Chondrocyte (in vitro differentiated cells): ENCODE measurements at places on chromosomes 11 and 22.

GRCh38 chr11:73234471-73235181, 16.5 kb downstream of the P2RY2 start:
- H3K27ac ChIP-seq: no peak overlapping the region
- no peaks in the 10 kb centered on the region for H3K27me3 ChIP-seq
- peak; percentile 81 for DNase-seq
- H3K4me1 ChIP-seq: peaks cover 6% of the 10 kb centered on the region

DNA sequence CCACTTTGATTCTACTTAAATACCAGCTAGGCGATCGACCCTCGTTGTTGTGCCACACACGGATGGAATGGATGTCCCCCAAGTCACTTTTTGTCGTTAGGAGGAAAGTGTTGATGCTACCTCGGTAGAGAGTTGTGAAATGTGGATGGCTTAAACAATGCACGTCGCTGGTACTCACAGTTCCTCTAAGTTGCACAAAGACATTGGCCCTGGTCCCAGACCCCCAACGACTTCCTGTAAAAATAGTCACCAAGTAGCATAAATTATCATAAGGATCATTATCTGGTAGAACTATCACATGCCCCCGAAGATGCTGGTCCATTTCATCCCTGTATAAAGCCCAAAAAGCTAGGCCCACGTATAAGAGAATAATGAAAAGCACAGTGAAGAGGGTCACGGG, 3.8 kb downstream of the PKDREJ start:
- peaks cover 11% of the 10 kb centered on the region for H3K27me3 ChIP-seq
- H3K27ac ChIP-seq: no peak overlapping the region
- H3K4me1 ChIP-seq: peaks cover 2% of the 10 kb centered on the region
- H3K36me3 ChIP-seq: peaks cover 17% of the 10 kb centered on the region
- no peak overlapping the region for H3K4me3 ChIP-seq

DNA sequence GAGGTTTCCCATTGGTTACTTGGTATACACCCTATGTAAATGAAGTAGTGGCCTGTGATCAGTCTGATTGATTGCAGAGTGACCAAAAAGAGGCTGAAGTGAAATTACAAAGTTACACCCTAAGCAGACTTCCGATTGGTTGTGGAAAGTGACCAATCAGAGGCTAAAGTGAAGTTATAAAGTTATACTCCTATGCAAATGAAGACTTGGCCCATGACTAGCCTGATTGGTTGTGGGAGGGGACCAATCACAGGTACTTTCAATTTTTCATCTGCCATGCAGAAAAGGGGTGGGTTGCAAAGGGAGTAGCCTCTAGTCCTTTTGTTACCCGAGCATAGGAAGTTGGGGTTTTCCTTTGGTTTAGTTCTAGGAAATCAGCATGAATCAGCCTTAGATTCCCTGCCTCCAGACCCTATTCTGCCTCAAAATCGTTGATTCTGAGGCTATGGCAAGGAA, 18.1 kb upstream of the CSTF3 start:
- H3K27me3 ChIP-seq: no peaks in the 10 kb centered on the region
- H3K4me3 ChIP-seq: no peak overlapping the region

GRCh38 chr11:131378931-131379330, 8.5 kb downstream of the NTM start:
- H3K36me3 ChIP-seq: no peaks in the 10 kb centered on the region
- no peaks in the 10 kb centered on the region for H3K4me1 ChIP-seq
- no peak for DNase-seq
- H3K4me3 ChIP-seq: no peak overlapping the region

- DNase-seq: no peak
- H3K4me3 ChIP-seq: no peak overlapping the region
- peaks cover 35% of the 10 kb centered on the region for H3K4me1 ChIP-seq
- no peaks in the 10 kb centered on the region for H3K27me3 ChIP-seq
These were observed 70.8 kb downstream of the GAB2 start for GRCh38 chr11:78346799-78347198.

DNA sequence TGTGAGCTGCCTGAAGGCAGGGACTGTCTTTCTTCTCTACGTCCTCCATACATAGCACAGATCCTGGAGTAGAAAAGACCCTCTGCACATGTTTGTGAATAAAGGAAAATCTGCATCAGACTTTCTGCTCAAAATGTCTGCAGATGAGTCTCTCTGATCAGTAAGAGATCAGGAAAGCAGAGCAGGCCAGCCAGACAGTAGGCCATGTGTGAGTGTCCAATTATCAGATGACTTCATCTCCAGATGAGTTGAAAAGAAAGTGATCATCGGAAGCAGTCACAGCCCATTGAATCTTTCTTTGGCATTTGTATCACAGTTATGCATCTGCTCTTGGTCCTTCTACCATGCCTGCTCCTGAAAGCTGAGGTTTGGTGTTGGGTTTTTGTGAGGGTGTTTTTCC, 298.7 kb upstream of the NCAM1 start:
- H3K27ac ChIP-seq: no peak overlapping the region
- H3K27me3 ChIP-seq: no peaks in the 10 kb centered on the region
- H3K4me3 ChIP-seq: no peak overlapping the region
- no peaks in the 10 kb centered on the region for H3K36me3 ChIP-seq
- no peak for DNase-seq
- peaks cover under 1% of the 10 kb centered on the region for H3K4me1 ChIP-seq

DNA sequence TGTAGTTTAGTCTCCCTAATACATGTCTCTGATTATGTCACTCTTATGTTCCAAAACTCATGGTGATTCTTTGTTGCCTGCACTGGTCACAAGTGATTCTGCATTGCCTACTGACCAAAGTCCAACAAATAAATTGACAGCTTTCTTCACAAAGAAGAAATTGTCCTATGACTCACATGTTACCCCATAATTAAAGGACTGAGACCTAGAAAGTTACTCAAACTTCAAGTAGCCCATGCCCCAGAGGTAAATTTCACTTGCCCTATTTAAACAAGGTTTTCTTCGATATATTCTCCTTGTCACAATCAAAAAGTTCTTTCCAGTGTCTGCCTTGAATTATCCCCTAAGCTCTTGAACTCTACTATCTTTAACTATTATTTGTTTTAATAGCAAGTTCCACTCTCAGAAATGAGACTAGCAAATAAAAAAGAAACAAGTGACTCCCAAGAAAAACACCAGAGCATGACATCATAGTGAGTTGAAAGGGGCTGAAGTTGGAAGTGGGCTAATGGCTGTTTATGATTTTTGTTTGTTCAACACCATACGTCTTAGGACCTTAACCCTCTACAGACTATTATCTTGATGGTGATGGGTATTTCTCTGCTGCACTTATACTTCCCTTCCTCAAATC, 94.5 kb upstream of the BLID start:
- no peaks in the 10 kb centered on the region for H3K36me3 ChIP-seq
- H3K4me1 ChIP-seq: peaks cover 71% of the 10 kb centered on the region
- H3K27me3 ChIP-seq: no peaks in the 10 kb centered on the region
- DNase-seq: no peak
- H3K4me3 ChIP-seq: no peak overlapping the region

DNA sequence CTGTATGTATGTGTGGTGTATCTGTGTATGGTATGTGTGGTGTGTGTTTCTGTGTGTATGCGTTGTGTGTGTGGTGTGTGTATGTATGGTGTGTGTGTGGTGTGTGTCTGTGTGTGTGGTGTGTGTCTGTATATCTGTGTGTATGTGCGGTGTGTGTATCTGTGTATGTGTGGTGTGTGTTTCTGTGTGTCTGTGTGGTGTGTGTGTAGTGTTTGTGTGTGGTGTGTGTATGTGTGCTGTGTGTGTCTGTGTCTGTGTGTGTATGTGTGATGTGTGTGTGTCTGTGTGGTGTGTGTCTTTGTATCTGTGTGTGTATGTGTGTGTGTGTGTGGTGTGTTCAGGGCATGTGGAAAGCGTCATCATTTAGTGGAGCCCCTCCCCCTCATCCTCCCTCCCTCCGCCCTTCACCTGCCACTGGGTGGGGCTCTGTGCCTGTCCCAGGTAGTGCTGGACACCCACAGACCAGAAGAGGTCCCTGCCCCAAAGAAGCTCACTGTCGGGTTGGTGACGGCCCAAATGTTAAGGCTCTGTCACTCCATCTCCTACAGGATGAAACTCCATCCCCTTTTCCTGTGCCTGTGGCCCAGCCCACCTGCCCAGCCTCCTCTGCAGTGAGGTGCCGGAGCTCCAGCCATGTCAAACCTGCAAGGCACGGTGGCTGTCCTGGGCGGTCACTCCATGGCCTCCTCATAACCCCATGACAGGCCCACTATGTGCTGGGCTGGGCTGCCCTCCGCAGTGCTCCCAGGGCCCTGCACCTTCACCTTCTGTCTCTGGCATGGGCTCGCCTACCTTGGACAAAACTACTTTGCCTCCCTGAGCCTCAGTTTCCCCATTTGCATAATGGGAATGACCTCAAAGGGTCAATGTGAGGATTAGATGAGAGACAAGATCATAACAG, 23.4 kb upstream of the SHISAL1 start:
- H3K27me3 ChIP-seq: peaks cover 7% of the 10 kb centered on the region
- DNase-seq: no peak
- no peak overlapping the region for H3K27ac ChIP-seq
- H3K36me3 ChIP-seq: no peaks in the 10 kb centered on the region
- no peak overlapping the region for H3K4me3 ChIP-seq
- H3K4me1 ChIP-seq: peaks cover 13% of the 10 kb centered on the region

DNA sequence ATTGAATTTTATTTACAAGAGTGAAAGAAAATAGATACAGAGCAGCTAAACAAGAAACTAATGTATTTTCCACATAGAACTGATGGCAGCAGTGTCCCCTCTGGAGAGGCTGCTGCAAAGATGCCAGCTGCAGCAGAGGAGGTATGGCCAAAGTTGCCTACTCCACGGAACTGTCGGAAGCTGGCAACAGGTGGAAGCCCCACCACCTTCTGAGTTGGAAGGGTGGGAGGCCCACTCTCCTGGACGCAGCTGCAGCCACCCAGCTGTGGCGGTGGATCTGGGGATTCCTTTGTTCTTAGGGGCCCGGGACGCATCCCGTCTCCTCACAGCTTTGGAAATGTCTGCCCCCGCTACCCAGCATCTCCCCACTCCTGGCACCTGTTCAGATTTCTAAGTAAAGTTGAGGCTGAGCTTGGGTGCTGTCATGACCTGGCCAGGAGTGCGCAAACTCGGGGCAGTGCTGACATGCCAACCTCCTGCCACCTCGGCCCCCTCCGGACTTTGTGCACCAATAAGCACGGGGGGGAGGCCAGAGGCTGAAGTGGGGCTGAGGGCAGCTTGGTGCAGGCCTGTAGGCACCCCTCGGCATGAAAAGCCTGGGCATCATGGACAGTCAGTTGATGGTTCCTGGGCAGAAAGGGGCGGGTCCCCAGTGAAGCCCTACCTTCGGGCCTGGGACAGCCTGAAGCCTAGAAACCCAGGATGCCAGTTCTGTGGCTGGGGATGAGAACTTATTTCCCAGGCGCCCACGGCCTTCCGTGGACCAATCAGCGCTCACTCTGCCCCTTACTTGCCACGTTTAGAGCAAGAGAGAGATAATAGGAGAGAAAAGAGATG, 1071.4 kb downstream of the JRKL start:
- peaks cover 6% of the 10 kb centered on the region for H3K27me3 ChIP-seq
- no peak overlapping the region for H3K27ac ChIP-seq
- peaks cover 1% of the 10 kb centered on the region for H3K36me3 ChIP-seq

GRCh38 chr22:39478441-39478850, 21.6 kb downstream of the MGAT3 start:
- H3K27ac ChIP-seq: no peak overlapping the region
- H3K36me3 ChIP-seq: no peaks in the 10 kb centered on the region
- no peaks in the 10 kb centered on the region for H3K27me3 ChIP-seq
- H3K4me3 ChIP-seq: no peak overlapping the region
- DNase-seq: no peak
- peaks cover 22% of the 10 kb centered on the region for H3K4me1 ChIP-seq

DNA sequence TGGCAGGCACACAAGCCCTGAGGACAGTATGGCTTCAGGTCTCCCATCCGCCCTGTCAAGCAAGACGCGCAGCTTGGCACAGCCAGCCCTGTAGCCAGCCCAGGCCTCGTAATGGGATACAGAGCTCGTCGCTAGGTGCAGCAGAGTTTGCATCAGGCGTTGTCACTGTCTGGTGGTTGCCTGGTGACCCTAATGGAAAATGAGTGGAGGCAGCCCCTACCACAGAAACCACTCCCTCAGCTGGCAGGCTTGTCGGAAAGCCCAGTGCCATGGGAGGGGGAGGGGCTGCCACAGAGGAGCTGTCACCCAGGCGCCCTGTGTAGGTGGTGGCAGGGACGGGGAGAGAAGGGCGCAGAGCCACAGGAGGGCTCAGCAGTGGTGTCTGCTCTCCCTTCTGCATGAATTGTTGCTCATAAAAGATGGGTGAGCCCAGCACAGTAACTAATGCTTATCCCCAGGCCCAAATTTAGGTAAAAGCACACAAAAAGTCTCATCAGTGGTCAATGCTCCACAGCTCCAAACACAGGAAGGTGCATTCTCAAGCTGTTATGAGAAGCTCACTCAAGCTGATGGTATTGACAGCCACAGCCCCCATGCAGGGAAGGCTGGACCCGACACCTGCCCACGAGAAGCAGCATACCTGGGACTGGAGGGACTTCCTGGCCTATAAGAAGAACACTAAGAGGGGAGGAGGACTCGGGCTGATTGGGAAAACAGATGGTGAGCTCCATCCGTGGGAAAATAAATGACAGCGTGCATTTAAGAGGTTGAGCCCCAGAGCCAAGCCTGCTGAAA, 164.6 kb downstream of the ETS1 start:
- H3K27me3 ChIP-seq: no peaks in the 10 kb centered on the region
- H3K36me3 ChIP-seq: no peaks in the 10 kb centered on the region
- no peak overlapping the region for H3K4me3 ChIP-seq

GRCh38 chr22:46057246-46058090, 80.5 kb upstream of the WNT7B start:
- no peaks in the 10 kb centered on the region for H3K36me3 ChIP-seq
- no peak for DNase-seq
- H3K4me1 ChIP-seq: peaks cover 10% of the 10 kb centered on the region
- no peak overlapping the region for H3K4me3 ChIP-seq

GRCh38 chr11:63839508-63840355, 822 bp downstream of the MARK2 start:
- peaks cover 2% of the 10 kb centered on the region for H3K36me3 ChIP-seq
- peak overlapping the region; percentile 93 for H3K4me3 ChIP-seq
- H3K27ac ChIP-seq: peak overlapping the region; percentile 84
- H3K4me1 ChIP-seq: peaks cover 47% of the 10 kb centered on the region

DNA sequence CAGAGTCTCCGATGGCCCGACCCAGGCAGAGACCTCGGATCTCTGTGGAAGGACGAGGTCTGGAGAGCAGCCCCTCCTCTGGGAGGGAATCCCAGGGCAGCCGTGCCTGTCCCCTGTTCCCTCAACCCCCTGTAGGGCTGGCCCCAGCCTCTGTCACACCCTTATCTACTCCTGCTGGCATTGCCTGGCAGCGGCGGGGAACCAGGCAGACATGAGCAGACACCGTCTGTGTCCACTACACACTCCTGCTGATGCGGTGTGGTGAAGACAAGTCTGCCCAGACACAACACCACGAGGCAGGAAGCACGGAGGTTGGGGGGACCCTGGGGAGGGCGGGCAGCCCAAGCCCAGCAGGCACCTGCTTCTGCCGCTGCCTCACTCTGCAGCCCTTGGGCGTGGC, 52.5 kb upstream of the A4GALT start:
- H3K27me3 ChIP-seq: no peaks in the 10 kb centered on the region
- H3K4me1 ChIP-seq: peaks cover 22% of the 10 kb centered on the region
- H3K36me3 ChIP-seq: no peaks in the 10 kb centered on the region

DNA sequence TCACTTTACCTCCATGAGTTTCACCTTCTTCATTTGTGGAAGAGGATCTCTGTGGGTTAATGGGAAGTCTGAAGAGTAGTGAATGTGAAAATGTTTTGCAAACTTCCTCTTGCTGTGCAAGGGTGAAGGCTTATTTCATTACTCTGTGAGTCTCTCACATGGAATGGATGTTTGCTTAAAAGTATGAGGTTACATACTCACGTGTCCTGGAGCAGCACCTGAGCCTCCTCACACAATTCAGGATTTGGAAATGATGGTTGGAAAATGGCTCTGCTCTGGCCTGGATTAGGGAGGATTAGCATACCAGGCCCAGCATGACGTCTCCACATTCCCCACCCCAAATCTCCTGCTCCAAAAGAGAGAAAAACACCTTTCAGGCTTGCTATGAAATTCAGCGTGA, 4.8 kb downstream of the GRAMD1B start:
- H3K27me3 ChIP-seq: peaks cover 3% of the 10 kb centered on the region
- H3K4me3 ChIP-seq: no peak overlapping the region
- no peak overlapping the region for H3K27ac ChIP-seq
- no peaks in the 10 kb centered on the region for H3K36me3 ChIP-seq
